CD4-positive, alpha-beta T cell treated with Interferon gamma for 1 hour (primary cell): ENCODE measurements at places on chromosomes 1 and 21.

DNA sequence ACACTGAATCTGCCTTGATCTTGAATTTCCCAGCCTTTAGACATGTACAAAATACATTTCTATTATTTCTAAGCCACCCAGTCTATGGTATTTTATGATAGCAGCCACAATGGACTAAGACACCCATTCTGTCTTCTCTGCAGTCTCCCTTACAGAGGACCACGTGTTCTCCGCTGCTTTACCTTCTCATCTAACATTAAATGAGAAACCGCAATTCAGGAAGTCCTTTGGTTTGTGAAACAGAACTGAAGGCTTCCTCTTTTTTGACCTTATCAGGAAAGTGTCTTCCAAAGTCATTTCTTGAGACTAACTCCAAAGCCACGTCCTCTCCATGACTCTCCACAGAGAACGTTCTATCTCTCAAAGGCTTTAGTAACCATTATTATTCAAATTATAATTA lies 560.1 kb downstream of the OMA1 start:
- DNase-seq = no peak

DNA sequence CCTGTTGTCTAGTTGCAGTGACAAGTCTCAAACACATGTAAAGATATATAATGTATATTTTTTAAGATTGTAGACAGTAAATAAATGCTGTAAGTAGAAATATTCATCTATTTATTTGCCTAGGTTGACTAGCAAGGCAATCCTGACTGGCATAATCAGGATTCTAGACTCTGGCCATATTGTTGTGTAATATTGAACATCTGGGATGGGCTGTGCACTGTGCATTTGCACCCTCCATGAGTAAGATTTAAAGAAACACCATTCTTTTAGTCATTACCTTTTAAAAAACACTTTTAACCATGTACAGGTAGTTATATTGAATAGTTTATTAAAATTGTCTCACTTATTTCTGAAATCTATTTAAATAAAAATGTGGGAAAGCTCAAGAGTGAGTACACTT lies 32.4 kb downstream of the RASAL2 start:
- no peak for DNase-seq

DNA sequence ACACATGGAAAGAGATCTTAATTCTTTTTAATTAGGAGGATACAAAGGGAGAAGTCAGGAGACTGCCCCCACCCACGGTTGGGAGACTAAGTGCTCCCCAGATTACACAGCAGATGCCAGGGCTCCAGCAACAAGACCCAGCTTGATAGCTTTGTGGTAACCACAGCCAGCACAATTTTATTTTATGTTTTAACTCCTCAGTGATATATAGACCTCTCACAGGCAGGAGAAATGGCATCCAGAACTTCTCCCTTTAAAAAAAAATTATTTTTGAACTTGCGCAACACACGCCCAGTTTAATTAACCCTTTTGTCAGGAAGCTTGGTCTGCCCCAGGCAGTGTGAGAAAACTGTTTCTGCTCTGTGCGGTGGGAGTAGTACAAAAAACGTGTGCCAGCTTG lies 62.6 kb upstream of the ACOT11 start:
- DNase-seq = no peak

GRCh38 chr1:10386761-10387676 lies 11.8 kb upstream of the PGD start:
- DNase-seq = no peak

DNA sequence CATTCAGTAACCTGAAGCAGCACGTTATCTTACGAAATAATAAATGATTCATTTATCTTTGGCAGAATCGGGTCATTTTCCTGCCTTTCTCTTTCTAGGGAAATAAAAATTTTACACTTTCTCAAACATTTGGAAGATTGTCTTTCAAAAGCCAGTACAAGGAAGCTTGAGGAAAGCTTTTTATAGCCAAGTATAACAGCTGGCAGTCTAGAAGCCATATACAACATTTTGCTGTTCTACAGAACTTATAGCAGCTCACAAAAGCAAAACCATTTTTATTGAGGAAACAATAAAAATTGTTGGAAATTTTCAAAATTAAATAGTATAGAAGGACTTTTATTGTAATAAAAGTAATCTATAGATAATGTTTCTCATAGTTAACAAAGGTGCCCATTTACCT lies 448.6 kb downstream of the SMYD3 start:
- no peak for DNase-seq

GRCh38 chr1:205339197-205339702 lies 17.5 kb downstream of the KLHDC8A start:
- DNase-seq = no peak
